ENCODE measurements at places on chromosomes 5 and 9.

- peak; percentile 72 for DNase-seq
Measured at GRCh38 chr9:130235558-130236435, 29.8 kb upstream of the HMCN2 start.

GRCh38 chr9:35696520-35697215 is 6.9 kb upstream of the TPM2 start:
- DNase-seq: peak; percentile 53

GRCh38 chr5:15442193-15442570 is 57.8 kb upstream of the FBXL7 start:
- no peak for DNase-seq

DNA sequence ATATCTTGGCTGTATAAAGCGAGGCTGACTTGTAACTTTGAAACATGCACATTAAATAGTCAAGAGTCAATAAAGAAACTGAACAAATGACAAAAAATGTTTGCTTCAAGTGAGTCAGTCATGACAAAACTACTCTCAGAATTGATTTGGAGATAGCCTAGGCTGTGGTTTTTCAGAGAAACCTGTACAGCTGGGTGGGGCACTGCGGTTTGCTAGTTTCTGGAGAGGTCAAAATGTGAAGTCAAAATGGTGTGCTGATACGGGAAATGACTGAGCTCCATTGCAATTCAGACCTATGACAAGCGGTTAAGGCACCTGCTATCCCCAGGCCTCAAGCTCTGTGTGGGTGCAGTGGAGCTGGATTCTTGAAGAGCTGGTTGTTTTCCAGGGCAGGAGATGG is 10.3 kb upstream of the CD180 start:
- DNase-seq: peak; percentile 46

DNA sequence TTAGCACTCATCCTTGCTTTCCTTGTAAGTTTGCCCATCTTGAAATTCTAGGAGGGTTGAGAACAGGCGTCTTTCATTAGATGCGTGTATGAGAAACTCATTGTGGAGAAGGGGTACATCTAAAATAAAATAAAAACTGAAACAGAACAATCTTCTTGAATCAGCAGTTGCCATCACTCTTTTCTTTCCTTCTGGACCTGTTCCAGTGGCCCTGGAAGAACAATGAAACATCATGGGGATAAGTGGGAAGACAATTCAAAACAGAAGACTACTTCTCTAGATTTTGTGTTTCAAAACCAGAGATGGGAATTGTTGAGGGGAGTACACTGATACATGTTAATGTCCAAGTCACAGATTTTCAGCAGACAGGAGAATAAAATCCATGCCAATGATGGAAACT is 59.9 kb downstream of the SLC1A3 start:
- DNase-seq: no peak

- no peak for DNase-seq
Measured at GRCh38 chr9:93810028-93810971, 144.9 kb downstream of the BARX1 start.

GRCh38 chr9:104278929-104279496 is 184.9 kb downstream of the SMC2 start:
- no peak for DNase-seq

GRCh38 chr5:112174959-112175594 is 244.0 kb downstream of the EPB41L4A start:
- DNase-seq: peak; percentile 48

GRCh38 chr5:143008809-143009521 is 238.8 kb downstream of the ARHGAP26 start:
- DNase-seq: peak; percentile 95

DNA sequence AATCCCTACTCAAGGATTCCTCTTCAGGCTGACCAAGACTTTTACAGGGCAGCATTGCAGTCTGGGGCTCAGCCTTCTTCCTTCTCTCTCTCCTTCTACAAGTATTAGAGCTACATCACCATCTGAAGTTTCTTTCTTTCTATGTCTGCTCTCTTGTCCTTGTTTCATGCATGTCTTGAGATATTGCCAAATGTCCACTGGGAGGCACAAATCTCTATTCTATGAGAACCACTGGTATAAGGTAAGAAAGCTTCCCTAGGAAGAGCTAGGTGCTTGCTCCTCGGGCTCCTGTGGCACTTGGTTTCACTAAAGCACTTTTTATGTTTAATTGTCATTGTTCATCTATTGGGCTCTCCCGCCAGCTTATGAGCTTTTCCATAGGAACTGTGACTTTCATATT is 289.2 kb upstream of the PCSK5 start:
- no peak for DNase-seq

GRCh38 chr9:113660196-113660595 is 196.7 kb downstream of the RGS3 start:
- no peak for DNase-seq

DNA sequence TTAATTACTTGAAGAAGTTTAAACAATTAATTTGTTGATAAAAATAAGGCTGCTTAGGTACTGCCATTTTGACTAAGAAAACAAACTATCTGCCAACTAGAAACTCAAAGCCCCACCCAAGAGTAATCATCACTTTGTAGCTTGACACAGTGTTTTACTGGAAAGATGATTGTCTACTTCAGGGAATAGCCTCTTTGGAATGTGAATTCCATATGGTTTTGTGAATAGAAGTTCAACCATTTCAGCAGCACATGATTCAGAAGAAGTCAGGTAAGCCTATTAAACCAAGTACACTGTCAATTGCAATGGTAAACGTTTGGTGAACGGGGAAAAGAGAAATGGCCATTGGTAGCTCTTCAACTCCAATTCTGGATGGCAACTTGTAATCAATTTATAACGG is 55.2 kb downstream of the PLK2 start:
- no peak for DNase-seq

- peak; percentile 73 for DNase-seq
Measured at GRCh38 chr9:14433351-14434157, 119.6 kb upstream of the NFIB start.

- DNase-seq: no peak
Measured at GRCh38 chr9:37928552-37929430, 24.9 kb upstream of the SLC25A51 start.

- no peak for DNase-seq
Measured at GRCh38 chr9:104936291-104936690, 8.3 kb upstream of the ABCA1 start.

DNA sequence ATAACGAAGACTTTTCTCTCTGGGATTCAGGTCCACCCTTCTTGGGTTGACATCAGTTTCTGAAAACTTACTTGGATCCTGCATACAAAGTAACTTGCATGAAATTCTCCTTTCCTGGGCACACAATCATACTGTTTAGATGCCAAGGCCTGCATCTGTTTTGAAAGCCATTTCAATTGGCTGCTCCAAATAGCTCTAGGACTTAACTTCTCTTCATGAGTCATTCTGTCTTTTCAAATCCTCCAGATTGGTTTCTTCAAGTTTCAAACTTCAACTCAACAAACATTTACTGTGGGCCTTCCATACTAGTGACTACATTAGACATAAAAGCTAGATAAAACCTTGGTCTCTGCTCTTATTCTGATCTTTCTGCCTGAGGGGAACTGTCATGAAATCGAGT is 54.8 kb upstream of the HMHB1 start:
- DNase-seq: no peak

GRCh38 chr9:21810881-21811280 is 8.4 kb downstream of the MTAP start:
- DNase-seq: no peak

DNA sequence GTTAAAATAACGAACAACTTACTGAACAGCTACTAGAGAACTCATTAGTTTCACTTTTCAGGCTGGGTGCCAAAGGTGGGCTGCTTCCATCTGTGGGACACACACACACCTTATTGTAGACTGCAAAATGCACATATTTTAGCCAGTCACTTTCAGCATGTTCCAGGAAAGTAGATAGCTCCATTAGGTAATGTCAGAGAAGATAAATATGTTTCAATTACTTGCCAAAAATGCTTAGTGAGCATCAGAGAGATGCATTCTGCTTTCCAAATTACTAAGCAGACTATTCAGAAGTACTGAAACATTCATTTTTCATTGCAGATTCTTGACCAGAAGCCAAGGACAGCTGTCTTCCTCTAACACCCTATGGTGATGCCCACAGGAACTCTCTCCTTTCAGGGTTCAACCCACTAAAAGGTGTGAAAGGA is 56.2 kb upstream of the APC start:
- no peak for DNase-seq
